Stimulated activated CD8-positive, alpha-beta memory T cell treated with anti-CD3 and anti-CD28 coated beads, Interleukin-15, amount 100 ng/mL, for 24 hours (primary cell): ENCODE measurements at places on chromosomes 2 and 18.

GRCh38 chr18:47587587-47587986 lies 336.1 kb upstream of the SKOR2 start:
- DNase-seq: no peak

DNA sequence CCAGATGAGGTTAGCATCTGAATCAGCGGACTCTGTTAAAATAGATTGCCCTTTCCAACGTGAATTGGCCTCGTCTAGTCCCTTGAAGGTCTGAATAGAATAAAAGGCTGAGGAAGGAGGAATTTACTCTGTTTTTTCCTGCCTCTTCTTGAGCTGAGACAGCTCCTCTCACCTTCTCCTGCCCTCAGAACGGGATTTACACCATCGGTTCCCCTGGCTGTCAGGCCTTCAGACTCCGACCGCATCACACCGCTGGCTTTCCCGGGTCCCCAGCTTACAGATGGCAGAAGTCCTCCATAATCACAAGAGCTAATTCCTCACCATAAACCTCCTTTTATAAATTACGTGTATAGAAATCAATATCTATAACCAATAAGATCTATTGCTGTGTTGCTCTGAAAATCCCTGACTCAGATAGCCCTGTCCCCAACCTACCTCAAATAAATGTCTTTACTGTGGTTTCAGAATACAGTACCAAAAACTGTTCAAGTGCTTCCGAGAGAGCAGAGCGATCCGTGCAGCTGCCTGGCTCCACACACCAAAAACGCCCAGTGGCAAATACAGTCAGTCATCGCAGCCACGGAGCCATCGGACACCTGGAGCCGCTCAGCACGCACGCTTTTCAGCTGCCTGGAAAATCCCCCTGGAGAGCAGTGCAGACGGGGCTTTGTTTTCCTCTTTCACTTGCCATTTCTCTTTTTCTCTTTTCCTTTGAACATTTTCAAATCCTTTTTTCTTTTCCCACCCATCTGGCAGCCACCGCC lies 196.9 kb downstream of the NRP2 start:
- DNase-seq: no peak

DNA sequence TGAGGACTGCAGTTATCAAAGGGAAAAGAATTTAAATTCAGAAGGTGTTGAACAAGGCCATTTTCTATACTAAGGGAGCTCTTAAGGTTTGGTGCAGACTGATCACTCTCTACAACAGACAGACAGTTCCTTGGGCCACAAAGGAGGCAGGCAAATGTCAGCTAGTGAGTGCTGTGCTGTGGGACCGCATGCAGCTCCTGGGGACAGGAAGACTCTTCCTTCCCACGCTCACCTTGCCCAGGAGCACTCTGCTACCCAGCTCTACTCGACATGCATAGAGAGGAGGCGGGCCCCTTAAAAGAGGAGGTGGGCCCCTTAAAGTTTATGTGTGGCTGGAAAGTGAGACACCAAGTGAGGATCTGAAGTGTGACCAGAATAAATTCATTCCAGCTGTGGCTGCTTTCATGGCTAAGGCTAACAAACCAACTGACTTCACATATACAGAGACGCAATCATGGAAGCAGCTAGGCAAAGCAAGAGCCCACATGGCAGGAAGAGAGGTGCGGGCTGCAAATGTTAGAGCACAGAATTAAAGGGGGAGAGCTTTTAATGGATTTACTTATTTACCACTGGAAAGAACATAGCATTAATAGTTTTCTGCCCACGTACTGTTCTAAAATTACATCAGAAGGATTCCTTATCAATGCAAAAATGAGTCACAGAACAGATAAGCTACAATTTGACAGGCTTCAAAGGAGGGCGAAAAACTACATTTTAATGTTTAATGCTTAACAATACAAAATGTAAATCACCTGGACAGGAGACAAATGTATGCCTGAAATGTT lies 101.4 kb upstream of the RNU4ATAC start:
- no peak for DNase-seq

DNA sequence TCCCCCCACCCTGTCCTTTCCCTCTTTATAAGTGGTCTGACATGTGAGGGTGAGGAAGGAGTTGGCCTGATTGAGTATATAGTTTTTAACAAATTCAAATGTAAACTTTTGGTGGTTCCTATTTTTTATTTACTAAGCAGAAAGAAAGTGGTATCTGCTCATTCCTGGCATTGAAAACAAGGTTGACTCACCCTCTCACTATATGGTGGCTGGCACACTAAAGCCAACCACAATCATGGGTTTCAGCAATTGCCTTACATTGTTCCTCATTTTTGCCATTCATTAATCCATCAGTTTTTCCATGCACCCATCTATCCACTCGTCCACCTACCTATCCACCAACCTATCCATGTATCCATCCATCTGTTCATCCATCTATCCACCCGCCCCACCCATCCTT lies 75.4 kb upstream of the IGFBP5 start:
- DNase-seq: no peak

DNA sequence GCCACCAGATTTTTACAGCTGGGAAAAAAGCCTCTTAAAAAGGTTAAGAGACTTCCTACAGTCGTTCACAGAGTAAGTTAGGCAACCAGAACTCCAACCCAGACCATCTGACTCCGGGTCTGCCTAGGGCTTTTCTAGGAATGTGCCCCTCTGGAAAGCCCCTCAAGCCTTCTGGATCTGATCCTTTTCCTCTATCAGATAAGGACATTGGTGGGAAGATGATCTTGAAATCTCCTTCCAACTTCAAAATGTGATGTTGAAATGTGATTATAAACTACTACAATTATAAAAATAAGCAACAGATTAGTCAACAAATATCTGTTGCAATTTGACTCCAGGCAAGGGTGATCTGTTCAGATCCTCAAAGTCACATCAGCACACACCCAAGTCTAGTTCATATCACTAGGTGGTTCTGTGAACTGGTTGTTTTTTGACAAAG lies 270.4 kb downstream of the ARHGAP15 start:
- DNase-seq: no peak

DNA sequence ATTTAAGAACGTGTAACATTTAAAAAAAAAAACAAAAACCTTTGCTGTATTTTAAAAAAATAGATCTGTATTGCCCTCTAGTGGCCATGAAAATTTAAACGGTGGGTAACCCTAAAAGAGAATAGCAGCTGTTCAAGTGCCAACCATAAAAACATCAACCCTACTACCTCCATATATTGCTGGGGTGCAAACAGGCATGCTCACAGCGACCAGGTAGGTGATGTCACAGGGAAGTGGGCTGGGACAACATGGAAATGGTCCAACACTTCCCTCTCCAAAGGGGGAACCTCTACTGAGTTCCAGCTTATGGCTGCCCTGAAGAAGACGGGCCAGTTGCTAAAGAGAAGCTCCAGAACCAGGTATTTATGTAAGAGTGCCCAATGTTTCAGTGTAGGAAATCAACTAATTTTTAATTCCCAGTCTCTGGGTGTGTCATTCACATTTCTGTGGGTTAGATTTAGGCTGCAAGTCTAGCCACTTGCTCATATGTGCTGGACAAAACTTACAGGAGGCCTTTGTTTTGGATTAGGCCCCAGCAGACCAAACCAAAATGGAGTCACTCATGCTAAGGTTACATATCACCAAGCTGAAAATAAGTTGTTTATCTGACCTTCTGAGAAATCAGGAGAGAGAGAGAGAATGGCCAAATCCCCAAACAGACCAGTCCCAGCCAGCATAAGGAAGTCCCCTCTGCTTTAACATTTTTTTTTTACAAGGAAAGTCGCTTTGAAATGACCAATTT lies 54.5 kb downstream of the SKA1 start:
- DNase-seq: no peak

DNA sequence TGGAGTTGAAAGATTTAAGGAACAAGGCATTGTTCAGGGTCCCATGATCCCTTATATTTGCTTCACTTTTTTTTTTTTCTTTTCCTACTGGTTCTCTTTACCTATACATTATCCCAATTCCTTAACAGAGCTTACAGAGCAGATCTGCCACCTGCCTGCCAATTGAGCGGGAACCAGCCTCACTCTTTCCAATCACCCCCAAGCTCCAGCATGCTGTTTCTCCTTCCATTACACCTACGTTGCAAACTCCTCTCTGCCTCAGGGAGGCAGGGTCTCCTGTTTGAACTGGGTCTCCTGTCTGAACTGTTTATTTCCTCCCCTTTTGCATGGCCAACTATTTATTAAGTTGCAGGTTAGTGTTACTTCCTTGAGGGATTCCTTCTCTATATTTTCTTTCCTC lies 77.2 kb upstream of the SLC38A11 start:
- DNase-seq: no peak

- DNase-seq: no peak
These were observed 86.6 kb upstream of the ZFP36L2 start for GRCh38 chr2:43312755-43313641.

- no peak for DNase-seq
These were observed 9.7 kb downstream of the SNED1 start for GRCh38 chr2:241007880-241008710.

- DNase-seq: no peak
These were observed 5.0 kb upstream of the ADAM17 start for GRCh38 chr2:9560628-9561027.

- no peak for DNase-seq
These were observed 59.4 kb downstream of the NEDD4L start for GRCh38 chr18:58103339-58103985.

DNA sequence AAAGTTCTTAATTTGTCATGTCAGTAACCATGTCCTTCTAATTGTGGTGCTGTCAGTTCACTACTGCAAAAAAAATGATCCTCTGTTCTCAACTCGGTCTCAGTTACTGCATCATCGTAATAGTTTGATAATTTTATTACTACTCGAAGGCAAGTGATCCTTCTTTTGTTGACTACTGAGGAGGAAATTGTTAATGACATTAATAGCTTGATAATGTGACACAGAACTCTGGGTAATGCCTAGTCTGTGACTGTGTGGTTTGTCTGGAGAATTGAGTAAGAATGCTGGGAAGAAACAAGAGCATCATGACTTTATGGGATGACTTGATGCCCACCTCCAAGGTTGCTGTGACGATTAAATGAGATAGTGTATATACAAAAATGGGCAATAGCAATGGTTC lies 267.2 kb downstream of the LRRTM1 start:
- no peak for DNase-seq
